ENCODE measurements at places on chromosomes 1 and 21. TPM values are rescaled to one million over a fixed set of nuclear protein-coding genes. Genes with fewer than 3 reads are reported as not detected.
A peak's percentile ranks its signal among the peaks of the same experiment; 100 is the strongest.

Gene SELL
- total RNA-seq = 1.1 TPM

Gene TMEM269
- not detected for total RNA-seq

Gene GJC2
- total RNA-seq = 1.6 TPM

Gene GRIK3
- 0.65 TPM for total RNA-seq

Gene NBPF6
- total RNA-seq = not detected

Gene SLC6A17
- total RNA-seq = not detected

Gene TDRD5
- not detected for total RNA-seq

Gene CLCNKB
- total RNA-seq = 2.2 TPM

Gene GBP6
- total RNA-seq = 0.14 TPM

Gene GSTM3
- 121 TPM for total RNA-seq

Gene PLPPR5
- not detected for total RNA-seq

Gene ISG20L2
- total RNA-seq = 13.1 TPM

Gene KPRP
- total RNA-seq = not detected

- DNase-seq = no peak
Observed at GRCh38 chr21:42319851-42320572, 4.8 kb upstream of the TFF3 start.

DNA sequence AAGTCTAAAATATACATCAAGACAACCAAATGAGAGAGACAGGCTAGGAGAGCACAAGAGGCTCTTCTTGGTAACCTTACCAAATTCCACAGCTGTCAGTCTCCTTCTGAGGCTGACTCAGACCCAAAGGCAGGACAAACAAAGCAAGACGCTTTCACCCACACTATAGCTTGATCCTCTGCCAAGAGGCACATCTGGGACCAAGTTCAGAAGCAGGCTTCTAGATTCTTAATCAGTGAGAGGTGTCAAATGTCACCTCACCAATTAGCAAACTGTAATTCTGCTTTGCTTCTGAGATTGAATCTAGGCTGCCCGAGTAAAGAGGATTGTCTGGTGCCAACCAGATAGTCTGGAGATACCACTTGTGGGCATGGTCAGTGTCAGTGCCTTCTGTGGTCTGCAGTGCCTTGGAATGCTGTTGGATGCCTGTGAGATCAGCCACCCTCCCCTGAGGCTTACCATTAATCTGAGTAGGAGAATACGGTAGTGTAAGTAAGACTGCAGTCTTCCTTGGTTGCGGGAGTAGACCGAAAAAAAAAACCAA is 151.0 kb downstream of the FMN2 start:
- no peak for DNase-seq

GRCh38 chr1:43256675-43257570 is 12.9 kb upstream of the TMEM125 start:
- no peak for DNase-seq

- no peak for DNase-seq
Observed at GRCh38 chr1:54951810-54952226, 28.6 kb upstream of the TMEM61 start.

DNA sequence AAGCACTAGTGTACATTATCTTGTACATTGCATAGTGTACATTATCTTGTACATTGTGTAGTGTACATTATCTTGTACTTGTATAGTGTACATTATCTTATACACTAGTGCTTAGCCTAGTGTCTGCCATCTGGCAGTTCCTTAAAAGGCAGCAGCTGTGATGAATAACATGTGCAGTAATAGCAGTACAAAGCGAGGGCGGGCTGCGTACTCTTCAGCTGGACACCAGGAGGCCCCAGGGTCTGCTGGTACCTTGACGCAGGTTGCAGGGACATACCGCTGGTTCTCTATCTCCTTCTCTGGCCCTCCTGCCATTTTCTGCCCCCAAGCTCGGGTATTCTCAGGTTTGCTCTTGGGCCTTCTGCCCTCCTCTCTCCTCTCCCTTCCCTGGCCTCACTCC is 149.6 kb downstream of the SEC16B start:
- no peak for DNase-seq

- no peak for DNase-seq
Observed at GRCh38 chr21:14977814-14978213, 87.0 kb downstream of the NRIP1 start.

DNA sequence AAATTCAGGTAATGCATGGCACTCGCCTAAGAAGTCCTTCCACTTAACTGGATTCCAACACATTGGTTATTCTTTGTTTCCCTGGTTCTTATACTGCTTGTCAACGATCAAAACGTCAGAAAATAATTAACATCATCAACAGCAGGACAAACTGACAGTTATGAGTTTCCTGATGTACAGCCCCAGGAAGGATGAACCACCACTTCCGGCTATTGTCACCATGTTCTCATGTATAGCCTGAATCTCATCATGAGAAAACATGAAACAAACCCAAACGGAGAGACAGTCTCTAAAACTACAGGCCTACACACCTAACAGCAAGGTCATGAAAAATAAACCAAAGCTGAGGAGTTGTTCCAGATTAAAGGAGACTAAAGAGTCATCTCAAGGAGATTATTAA is 60.5 kb upstream of the FBXO28 start:
- DNase-seq = no peak

GRCh38 chr1:44842862-44843655 is at the start of gene PTCH2:
Gene PTCH2, minus strand, starts transcription at chr1:44843253. Its CDS starts 321 bp downstream, at chr1:44842932.
- peak; percentile 86 for DNase-seq

DNA sequence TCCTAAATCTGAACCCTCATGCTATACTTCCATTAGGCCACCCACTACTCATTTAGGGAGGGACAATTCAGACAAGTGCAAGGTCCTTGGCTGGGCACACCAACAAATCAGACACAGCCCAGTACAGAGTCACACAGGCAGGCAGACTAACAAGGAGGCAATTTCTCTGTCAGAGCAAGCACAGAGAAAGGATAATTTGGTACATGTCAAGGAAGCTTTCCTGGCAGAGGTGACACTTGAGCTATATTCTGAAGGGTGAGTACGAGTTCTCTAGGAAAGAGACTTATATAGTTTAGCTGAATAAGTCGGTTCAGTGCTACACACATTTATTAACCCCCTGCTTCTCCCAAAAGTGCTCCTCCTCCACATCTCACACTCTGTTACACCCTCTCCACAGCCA is 455.9 kb downstream of the OMA1 start:
- DNase-seq = no peak

GRCh38 chr1:31828341-31828740 is 12.5 kb upstream of the SPOCD1 start:
- DNase-seq = no peak

DNA sequence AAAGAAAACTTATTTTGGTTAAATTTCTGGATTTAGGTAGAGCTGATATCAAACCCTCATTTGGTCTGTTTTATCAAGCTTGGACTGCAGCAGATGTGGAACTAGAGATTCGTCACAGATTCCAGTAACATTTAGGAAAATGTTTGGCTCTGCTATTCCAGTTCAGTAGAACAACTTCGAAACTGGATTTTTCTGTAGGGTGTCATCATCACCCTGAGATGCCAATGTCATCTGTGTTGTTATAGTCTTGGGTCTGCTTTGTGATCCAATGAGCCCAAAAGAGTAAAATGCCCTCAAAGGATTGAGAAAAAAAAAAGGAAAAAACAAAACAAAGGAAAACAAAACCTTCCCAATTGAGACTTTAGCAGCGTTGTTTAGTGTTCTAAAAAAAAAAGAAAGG is 55.4 kb downstream of the LAMC2 start:
- no peak for DNase-seq

GRCh38 chr1:5620997-5621396 is 371.2 kb downstream of the NPHP4 start:
- DNase-seq = no peak

DNA sequence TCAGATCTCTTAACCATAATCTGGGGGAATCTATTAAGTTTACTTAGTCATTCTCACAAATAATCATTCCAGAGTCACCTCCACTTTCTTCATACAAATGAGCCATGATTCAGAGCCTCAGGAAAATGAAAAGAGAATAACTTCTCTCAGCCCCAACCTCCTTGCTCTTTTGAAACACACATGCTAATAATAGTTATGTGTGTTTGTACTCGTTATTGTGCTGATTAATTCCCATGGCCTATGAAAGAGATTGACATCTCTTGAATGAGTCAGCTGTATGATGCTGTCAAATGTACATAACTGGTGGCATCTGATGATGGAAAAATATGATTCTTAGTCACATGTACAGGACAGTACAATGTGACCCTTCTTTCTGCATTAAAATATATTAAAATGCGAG is 41.5 kb downstream of the DTL start:
- DNase-seq = no peak

GRCh38 chr1:12163210-12163609 is 3.6 kb upstream of the TNFRSF1B start:
- DNase-seq = no peak

GRCh38 chr1:30866594-30866993 is 42.0 kb downstream of the SDC3 start:
- no peak for DNase-seq

DNA sequence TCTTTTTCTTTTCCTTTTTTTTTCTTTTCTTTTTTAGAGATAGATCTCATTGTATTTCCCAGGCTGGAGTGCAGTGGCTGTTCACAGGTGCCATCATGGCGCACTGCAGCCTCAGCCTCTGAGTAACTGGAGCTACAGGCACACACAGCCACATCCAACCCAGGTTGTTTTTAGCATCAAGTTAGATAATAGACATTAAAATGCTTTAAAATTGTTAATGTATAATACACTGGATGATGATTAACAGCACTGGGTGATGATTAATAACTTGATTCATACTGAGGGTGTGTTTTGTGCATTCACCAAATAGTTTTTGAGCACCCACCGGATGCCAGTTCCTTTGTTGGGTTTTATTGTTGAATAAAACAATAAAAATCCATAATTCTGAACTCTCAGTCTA is 75.2 kb downstream of the BEND5 start:
- no peak for DNase-seq

DNA sequence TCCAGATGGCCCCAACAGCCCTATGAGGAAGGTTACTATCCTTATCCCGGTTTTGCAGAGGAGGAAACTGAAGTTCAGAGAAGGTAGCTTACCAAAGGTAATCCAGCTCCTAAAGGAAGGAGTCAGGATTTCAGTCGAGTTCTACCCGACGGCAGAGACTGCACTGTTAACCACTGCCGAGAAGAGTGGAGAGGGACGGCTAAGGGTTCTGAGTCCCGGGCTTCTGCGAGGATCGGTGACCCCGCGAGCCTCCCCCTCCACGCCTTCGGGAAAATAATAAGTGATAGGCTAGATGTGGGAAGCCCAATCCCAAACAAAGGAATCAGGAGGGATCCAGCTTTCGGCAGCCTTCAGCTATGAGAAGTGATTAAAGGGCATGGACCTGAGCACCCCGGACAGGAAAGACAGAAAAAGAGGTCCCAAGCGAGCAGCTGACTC is 587 bp downstream of the TMEM53 start:
- no peak for DNase-seq

- DNase-seq = no peak
Observed at GRCh38 chr1:55632906-55633305, 417.7 kb upstream of the USP24 start.

DNA sequence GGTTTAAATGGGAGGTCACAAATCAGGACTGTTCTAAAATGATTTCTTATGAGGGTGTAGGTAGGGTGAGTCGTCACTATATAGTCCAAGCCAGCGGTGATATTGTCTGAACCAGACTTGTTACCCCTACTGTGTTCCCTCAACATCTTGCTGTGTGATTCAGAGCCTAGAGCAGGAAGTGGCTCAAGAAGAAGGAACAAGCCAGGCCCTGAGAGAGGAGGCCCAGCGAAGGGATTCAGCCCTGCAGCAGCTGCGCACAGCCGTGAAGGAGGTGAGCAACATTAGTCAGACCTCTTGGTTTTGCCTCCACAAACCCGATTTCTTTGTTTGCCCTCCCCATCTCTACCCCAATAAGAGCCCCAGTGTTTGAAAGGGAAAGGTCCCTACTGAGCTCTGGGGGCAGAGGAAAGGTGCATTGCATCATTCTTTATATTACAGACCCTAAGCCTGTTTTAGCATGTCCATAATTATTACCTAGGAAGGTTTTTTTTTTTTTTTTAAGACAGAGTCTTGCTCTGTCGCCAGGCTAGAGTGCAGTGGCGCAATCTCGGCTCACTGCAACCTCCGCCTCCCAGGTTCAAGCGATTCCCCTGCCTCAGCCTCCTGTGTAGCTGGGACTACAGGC is 5.0 kb upstream of the SH3BGRL3 start:
- DNase-seq = no peak

DNA sequence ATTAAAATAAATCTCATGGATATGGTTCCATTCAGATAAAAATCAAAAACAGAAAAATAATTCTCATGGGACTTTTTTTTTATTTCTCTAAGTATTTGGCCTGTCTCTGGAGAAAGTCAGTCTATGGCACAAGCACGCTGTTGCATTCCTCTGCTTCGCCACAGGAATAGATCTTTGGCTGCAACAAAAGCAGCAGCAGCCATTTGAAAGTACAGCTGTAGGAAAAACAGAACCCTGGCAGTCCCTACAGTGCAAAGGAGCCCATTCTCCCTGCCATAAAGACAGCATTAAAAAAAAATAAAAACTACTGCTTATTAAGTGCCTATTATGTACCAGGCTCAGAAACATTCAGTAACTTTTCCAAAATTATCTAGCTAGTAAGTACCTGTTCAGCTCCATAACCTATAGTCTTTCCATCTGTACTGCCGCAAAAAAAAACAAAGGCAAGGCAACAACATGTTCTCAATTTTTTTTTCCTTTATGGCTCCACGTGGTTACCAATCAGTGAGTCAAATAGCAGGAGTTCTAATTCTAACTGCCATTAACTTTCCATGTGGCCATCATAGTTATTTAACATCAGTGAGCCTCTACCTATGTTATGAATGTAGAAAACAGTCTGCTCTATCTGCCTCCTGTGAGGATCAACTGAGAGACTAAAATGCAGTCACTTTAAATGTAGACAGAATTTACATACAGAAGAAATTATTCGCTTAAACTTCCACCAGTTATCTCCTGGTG is 22.7 kb downstream of the SLC35D1 start:
- DNase-seq = no peak

Data from Right ventricle myocardium inferior (tissue), 1 donor.